ENCODE measurements at places on chromosomes 6 and 20.

- DNase-seq = no peak
Observed at GRCh38 chr6:159249128-159249527, 79.9 kb downstream of the FNDC1 start.

DNA sequence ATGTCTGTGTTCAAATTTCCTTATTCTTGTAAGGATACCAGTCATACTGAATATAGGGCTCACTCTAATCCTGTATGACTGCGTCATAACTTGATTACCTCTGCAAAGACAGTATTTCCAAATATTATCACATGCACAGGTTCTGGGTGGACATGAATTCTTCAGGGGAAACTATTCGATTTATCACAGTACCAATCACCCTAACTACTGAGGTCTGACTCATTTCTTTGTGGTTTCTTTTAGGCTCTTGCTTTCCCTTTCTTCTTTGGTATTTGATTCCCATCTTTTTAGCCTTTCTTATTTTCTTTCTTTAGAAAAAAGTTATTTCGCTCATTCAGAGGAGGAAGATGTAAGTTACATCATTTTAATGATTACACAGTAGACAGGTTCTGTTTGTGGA is 40.3 kb upstream of the TBX18 start:
- DNase-seq = no peak

DNA sequence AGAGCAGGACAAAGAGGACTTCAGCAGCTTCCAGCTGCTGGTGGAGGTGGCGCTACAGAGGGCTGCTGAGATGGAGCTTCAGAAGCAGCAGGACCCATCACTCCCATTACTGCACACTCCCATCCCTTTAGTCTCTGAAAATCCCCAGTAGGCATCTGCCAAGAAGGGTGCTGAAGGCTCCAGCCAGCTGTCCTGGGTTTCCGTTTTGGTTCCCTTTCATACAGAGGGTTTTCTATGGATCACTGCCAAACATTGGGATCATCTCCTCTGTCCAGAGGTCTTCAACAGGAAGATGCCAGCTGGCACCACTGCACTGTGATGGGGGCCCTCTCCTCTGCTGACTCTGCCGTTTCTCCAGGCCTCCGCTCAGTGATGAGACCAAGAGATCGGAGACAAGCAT is 14.3 kb upstream of the RAB5IF start:
- DNase-seq = no peak

- DNase-seq = no peak
Observed at GRCh38 chr6:76940191-76940590, 523.1 kb downstream of the HTR1B start.

GRCh38 chr6:112636650-112637262 is 289.6 kb downstream of the RFPL4B start:
- no peak for DNase-seq

- peak; percentile 63 for DNase-seq
Observed at GRCh38 chr20:34363465-34364222, 571 bp downstream of the ITCH start.

DNA sequence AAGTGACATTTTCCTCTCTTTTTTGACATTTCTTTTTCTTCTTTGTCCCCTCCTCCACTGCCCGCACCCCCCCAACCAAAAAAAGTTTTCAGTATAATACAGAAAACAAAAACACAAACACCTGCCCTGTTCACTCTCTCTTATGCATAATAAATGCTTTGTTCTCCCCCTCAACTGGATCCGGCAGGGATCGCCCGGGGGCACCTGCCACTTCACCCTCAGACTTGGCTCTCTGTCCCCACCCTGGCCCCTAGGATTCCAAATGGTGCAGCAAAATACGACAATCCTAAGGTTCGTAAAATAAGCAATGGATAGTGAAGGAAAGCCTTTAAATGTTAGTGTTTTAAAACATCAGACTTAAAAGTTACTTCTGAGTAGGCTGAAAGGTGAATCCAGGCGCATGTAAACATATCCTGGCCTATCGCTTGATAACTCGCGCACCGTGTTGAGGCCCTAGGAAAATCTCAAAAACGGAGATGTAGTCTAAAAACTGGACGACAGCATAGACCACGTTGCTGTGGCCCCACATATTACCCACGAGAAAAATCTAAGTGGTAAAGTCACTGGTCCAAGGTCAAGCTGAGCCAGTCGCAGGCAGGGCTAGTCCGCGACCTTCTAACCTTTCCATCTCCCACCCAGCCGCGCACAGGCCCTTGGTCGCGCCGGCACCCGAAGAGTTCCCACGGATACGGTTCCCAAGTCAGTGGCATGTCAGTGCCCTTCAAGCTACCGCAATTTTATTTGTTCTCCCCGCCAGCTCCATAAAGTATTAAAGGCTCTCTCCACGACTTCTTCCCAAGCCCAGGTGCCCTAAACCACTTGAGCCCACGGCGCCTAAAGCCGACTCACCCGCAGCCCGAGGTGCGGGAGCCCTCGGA is 130.8 kb downstream of the OGFRL1 start:
- no peak for DNase-seq

DNA sequence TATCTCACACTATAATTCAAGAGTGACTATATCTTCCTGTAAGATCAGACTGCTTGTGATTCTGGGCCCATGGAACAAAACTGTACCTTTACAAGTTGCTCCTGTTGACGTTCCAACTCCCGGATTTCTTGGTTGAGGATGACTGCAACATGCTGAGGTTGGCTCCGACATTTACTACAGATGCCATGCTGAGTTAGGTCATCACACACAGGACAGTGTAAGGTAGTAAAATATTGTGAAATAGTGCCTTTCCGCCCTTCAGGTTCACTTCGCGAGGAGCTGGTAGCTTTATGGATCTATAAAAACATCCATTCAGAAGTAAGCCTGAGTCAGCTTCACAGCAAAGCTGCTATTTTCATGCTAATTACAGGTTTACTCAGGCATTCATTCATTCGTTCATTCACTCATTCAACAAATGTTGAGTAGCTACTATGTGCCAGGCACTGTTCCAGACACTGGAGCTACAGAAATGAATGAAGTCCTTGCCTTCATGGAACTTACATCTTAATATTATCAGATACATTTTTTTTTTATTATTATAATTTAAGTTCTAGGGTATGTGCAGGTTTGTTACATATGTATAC is 175.7 kb downstream of the REV3L start:
- no peak for DNase-seq

DNA sequence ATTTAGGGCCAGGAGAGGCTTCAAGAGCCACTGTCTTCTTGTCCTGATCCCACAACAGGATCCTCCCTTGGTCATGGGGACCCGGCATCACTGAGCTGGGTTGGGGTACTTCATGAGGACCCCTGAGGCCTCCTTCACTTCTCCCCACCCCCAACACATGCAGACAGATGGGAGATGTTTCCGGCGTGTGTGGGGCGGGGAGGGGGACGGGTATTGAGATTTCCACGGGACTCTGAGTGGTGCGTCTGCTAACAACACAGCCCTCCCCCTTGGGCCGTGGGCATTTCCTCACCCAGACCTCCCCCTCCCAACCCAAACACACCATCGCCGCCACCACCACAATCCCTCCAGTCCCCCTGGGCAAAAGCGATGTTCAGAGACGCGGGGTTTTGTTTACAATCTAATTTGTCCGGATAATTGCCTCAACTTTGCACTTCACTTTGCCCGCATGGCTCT is 906 bp upstream of the FOXP4 start:
- peak; percentile 48 for DNase-seq

- no peak for DNase-seq
Observed at GRCh38 chr6:124002377-124003081, 198.9 kb downstream of the NKAIN2 start.

DNA sequence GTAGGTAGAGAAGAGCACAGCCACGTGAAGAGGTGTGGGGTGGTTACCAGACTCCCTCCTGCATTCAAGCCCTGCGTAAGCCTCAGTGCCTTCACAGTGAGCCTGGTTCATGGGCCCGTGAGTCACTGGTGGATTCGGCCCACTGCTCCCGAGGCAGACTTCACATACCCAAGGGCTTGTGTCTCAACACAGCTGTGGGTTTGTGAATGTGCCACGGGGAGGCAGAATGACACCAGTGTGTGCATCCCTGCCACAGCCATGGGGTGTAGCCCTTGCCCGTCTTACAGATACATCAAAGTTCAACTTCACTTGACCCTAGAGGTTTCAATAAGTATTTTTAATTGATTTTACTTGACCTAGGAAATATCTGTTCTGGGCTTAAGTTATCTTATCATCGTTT is 108.5 kb downstream of the MAP3K4 start:
- DNase-seq = no peak

- DNase-seq = no peak
Observed at GRCh38 chr20:38833857-38834164, 28.3 kb downstream of the PPP1R16B start.

DNA sequence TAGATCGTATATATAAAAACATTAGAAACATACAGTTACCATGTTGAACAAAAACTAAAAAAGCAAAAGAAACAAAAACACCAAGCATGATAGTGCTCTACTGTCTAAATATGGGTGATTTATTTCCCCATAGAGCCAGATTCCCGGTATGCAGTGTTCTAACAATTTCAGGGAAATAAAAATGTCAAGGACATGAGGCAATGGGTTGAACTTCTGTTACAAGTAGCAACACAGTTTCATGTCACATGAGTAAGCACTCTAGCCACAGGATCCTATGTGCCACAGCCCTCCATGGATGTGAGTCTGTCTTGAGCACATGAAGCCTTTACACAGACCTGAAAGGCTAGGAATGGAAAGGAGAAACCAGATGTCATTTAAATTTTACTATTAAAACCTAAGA is 96.0 kb downstream of the MAP3K5 start:
- DNase-seq = no peak

GRCh38 chr6:113701552-113702254 is 155.4 kb upstream of the MARCKS start:
- DNase-seq = no peak

- DNase-seq = no peak
Observed at GRCh38 chr20:55140631-55141030, 665.2 kb downstream of the DOK5 start.

DNA sequence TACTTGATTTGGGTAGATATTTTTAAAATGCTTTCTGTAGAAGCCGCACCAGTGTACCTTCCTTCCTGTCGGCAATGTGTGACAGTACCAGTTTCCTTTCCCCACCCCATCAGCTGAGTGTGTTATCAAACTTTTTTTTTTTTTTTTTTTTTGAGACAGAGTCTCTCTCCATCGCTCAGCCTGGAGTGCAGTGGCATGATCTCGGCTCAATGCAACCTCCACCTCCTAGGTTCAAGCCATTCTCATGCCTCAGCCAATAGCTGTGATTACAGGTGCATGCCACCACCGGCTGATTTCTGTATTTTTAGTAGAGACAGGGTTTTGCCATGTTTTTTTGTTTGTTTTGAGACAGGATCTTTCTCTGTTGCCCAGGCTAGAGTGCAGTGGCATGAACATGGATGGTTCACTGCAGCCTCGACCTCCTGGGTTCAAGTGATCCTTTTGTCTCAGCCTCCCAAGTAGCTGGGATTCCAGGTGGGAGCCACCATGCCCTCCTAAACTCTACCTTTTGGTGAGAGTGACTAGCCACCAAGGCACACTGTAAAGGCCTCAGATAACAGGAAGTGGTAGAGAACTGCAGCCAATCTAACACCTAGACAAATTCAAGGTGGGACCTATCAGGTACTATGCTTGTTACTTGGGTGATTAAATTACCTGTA is 26.5 kb upstream of the ZBTB22 start:
- no peak for DNase-seq

DNA sequence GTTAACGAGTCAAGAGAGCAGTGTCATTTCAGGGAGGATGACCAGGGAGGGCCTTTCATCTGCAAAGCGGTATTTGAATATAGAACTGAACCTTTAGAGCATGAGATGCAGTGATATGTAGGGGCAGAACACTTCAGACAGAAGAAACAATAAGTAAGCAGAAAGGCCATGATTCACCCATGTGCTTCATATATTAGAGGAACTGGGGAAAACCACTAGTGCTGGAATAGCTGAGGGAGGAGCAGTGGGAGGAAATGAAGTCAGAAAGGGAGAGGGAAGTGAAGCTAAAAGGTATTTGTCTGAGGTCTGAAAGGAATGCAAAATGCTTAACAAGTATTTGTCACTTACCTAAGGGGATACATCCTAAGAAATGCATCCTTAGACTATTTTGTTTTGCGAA is 391.2 kb downstream of the ADGRB3 start:
- no peak for DNase-seq

DNA sequence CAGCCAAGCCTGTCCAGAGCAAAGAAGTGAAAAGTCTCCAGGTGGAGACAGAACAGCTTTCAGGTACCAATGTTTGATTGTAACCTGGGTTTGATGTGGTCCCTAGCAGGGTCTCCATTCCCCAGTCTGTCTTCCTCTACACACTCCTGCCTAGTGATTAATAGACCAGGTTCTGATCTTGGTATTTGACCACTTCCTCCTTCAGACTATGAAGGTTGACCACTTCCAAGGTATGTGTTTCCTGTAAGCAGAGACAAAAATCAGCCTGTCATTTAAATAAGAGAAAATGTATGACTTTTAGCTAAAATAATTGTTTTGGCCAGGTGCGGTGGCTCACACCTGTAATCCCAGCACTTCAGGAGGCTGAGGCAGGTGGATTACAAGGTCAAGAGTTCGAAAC is 41.8 kb upstream of the TOP1 start:
- no peak for DNase-seq

- DNase-seq = no peak
Observed at GRCh38 chr6:156875062-156875461, 97.9 kb downstream of the ARID1B start.

DNA sequence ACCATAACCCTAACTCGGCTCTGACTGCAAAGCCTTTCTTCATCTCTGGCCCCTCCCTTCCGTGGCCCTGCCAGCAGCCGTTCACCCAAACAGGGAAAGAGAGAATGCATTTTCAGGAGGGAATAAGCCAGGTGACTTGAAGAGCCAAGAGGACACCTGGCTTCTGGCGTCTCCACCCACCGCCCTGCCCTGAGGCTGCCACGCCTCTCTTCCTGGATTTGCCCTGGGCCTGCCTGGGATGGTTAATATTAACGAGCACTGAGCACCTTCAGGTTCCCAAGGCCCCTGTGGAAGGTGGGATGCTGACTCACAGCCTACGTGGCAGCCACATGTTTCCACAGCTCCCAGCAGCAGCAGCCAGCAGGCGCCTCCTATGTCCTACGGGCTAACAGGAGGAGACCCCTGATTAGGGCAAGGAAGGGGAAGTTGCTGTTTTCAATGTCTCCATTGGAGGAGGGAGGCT is 138.0 kb upstream of the RREB1 start:
- DNase-seq = no peak

GRCh38 chr20:13099676-13100075 is 90.9 kb downstream of the SPTLC3 start:
- DNase-seq = no peak

- no peak for DNase-seq
Observed at GRCh38 chr20:48893374-48893773, 28.1 kb upstream of the ARFGEF2 start.

GRCh38 chr6:83019741-83020140 is 45.9 kb downstream of the UBE3D start:
- no peak for DNase-seq

DNA sequence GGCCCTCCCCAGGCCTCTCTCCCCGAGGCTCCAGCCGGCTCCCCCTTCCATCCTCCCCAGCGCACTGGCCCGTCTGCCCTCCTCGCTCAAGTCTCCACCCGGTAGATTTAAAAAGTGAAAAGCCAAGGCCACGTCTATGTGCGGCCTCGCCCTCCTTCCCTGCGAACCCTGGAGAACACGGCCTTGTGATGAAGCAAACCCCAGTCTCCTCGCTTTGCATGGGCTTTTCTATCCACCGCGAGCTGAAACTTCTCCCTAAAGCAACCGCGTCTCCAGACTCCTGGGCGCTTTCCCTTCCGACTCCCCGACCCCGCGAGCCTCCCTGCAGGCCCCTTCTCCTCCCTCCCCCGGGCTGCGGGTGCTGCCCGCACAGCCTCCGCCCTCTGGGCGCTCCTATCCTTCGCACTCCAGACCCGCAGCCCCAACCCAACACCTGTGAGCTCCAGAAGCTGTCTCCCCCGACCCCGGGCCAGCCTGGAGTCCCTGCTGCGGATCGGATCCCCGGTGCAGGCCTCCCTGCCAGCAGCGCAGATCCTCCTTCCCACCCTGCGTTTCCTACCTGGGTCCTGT is 265.2 kb upstream of the QKI start:
- DNase-seq = no peak

All from Karpas-422 (cell line).